ENCODE measurements at places on chromosomes 5 and 9.

GRCh38 chr5:171544913-171545765 lies 125.7 kb downstream of the FGF18 start:
- no peak for DNase-seq

DNA sequence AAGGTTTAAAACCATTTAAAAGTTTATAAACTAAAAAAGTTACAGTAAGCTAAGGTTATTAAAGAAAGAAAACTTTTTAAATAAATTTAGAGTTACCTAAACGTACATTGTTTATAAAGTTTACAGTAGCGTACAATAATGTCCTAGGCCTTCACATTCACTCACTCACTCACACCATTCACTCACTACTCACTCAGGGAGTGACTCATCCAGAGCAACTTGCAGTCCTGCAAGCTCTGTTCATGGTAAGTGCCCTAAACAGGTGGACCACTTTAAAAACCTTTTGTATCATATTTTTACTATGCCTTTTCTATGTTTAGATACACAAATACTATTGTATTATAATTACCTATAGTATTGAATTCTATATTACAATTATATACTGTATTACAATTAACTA lies 190.8 kb upstream of the RASA1 start:
- peak; percentile 12 for DNase-seq

DNA sequence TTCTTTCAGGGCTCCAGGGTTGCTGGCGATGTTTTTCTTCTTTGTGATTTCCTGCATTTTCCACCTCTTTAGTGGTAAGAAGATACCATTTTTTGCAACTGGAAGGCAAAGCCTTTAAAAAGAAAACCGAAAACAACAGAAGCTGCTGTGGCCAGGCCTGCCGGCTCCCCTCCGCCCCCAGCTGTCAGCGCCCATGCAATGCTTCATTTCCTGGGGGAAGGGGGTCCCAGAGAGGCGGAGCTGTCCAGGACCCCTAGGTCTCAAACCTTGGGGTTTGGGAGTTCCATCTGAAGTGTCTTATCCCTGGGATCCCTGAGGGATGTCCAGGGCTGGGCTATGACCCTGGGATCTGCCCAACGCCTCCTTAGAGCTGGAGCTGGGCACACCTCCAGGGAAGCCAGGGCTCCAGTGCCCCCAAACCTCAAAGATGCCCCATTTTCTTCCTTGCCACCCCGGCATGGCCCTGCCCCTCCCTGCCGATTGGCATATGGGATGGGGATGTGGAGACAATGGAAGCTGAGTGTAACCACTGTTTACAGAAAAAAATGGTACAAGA lies 257.2 kb upstream of the MVB12B start:
- no peak for DNase-seq

GRCh38 chr5:115372146-115372545 lies 75.7 kb upstream of the CCDC112 start:
- no peak for DNase-seq

DNA sequence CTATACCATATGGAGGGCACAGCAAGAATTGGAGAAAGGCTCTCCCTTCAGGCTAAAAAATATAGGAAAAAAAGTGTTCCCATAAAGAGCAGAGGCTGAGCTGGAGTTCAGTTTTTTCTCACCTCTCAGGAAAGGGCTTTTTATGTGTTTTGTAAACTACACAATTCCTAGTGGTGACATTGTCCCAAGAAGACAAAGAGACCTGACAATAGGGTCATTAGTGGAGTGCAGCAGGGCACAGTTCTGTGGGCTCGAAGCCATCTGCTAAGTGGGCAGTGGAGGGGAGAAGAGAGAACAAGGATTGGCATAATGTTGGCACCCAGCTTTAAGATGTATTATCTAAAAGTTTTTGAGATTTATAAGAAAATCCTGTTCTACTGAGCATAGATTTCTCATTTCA lies 162.5 kb downstream of the HCN1 start:
- DNase-seq: no peak

DNA sequence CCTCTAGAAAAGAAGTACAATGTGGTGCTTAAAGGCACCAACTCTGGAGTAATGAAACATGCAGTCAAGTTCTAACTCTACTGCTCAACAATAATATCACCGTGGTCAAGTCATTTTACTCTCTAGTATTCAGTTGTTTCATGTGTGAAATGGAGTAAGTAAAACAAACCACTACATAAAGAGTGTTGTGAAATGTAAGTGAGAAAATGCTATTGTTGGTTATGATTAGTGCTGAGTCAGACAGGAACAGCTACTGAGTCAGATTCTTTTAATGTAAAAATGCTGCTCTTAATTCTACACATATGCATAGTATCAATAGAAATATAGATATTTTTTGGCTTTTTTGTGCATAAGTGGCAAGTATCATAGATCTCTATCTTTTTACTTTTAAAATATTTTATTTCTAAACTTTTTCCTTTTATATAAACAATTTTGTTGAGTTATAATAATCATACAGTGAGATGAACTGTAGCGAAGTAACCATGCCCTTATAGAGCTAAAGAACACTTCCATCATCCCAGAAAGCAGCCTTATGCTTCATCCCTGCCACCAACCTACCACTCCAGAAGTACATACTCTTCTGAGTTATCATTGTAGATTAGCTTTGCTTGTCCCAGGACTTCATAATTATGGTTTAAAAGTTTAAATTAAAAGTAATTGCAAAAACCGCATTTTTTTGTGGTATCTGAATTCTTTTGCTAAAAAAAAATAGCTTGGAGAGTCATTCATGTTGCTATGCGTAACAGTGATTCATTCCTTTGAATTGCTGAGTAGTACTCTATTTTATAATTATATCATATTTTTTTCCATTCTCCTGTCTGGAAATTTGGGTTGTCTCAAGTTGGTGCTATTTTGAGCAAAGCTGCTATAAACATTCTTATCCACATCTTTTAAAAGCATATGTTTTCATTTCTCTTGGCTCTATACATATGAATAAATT lies 548.2 kb upstream of the CLINT1 start:
- no peak for DNase-seq

- no peak for DNase-seq
Observed at GRCh38 chr5:111999286-111999685, 242.3 kb upstream of the NREP start.

DNA sequence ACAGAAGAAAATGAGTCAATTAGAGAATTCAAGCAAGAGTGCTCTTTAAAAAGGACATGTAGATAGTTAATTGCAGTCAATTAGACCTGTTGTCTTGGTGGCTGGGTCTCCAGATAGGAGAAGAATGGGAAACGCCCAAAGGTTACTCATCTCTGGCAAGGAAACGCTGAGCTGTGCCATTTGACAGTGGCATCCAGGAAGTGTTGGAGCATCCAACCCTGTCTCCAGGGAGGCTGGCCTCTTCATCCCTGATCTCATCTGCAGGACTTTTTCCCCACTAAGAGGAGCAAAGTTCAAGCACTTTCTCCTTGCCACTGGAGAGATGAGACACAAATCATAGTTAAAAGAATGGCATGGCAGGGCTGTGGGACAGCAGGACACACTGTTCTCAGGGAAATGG lies 111.7 kb upstream of the MSX2 start:
- DNase-seq: no peak

DNA sequence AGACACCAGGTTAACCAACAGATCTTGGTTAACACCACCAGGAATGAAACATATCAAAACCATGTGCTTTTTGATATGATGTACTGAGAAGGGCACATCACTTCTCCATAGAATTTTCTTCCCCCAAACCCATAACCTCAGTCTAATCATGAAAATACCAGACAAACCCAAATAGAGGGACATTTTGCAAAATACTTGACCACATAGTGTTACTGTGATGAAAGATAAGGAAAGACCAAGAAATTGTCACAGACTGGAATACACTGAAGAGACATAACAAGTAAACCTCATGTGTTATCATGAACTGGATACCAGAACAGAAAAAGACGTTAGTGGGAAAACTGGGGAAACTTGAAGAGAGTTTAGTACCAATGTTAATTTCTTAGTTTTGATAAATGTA lies 74.9 kb upstream of the VCAN start:
- no peak for DNase-seq

DNA sequence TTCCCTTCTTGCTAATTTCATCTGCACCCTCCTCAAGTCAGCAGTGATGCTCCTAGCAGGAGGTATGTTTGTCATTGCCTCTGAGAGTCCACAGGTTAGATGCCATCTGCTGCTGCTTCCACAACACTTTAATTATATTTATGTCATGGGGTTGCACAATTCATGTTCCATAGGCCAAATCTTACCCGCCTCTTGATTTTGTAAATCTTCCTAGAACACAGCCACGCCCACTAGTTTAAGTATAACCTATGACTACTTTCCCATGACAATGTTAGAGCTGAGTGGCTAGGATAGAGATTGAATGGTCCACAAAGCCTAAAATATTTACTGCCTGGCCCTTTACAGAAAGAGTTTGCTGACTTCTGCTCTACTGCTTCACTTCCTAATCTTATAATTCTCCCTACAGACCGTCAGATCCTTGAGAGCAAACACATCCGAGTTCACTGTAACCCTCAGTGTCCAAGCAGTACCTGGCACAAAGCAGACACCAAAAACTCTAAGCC lies 21.1 kb downstream of the LIFR start:
- DNase-seq: no peak

- no peak for DNase-seq
Observed at GRCh38 chr9:89391585-89391984, 73.3 kb downstream of the SECISBP2 start.

GRCh38 chr9:16459421-16460148 lies 410.9 kb downstream of the BNC2 start:
- DNase-seq: no peak

DNA sequence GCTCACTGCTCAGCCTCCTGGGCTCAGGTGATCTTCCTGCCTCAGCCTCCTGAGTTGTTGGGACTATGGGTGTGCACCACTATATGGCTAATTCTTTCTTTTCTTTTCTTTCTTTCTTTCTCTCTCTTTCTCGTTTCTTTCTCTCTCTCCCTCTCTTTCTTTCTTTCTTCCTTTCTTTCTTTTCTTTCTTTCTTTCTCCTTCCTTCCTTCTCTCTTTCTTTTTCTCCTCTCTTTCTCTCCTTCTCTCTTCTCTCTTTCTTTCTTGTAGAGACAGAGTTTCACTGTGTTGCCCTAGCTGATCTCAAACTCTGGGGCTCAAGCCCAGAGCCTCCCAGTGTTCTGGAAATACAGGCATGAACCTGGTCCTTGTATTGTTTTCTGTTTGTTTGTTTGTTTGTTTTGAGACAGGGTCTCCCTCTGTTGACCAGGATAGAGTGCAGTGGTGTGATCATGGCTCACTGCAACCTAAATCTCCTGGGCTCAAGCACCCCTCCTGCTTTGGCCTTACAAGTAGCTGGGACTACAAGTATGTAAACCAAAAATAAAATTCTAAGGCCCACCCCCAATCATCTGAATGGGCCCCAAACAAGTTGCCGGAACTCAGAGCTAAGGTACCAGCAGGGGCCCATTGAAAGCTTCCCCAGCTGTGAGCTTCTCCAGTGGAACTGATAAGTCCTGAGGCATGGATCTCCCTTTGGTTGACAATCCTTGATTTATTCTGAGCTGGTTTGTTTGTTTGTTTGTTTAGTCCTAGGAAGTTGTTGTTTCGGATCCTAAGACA lies 11.9 kb upstream of the BTF3 start:
- DNase-seq: no peak

GRCh38 chr9:78441396-78441795 lies 144.5 kb downstream of the PSAT1 start:
- DNase-seq: no peak

- DNase-seq: no peak
Observed at GRCh38 chr9:133521122-133522072, 3.4 kb downstream of the MYMK start.

GRCh38 chr5:113178073-113178779 lies 201.6 kb downstream of the DCP2 start:
- DNase-seq: no peak

DNA sequence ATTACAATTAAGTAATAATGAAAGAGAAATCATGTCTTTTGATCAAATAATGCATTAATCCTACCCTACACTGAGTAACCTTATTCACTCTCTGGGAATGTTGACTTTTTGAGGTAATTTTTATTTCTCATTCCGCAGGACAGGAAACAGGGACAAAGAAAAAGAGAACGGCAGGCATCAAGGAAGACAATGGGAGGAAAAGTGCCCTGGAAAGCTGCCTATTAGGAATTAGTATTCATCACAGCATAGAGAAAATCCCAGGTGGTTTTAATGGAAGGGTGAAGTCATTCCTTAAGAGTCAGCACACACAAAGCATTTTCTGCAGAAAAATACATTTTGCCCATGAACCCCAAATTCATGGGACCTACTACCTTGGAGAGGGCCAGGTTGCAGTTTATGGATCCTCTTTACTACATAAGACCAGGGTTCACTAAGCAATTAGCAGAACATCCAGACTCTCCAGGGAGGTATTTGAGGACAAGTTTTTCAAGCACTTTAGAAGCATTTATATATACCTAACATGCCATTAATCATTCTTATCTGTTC lies 9.4 kb downstream of the FSTL4 start:
- no peak for DNase-seq

GRCh38 chr5:72498284-72498683 lies 8.9 kb downstream of the ZNF366 start:
- DNase-seq: no peak

All from NK-92 treated with Interleukin-12 subunit alpha and Interleukin-12 subunit beta, amount 100 ng/mL, for 24 hours (cell line).